NT2/D1 (cell line): ENCODE measurements at places on chromosomes 4 and X.

DNA sequence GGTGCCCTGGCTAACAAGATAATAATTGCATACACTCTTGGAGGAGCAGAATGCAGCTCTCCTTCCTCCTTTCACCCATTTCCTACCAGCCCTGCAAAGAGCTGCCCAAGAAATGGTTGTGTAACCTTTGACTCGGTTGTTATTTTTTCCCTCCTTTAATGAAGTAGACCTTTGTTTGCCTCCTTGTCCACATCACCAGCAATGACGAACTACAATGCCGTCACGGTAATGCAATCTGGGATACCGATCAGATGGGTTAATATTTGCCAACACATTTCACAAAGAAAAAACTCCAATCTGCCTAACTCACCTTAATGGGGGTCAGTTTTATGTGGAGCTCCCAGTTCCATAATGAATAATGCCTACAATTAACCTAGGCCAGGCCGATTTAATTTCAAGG lies 32.0 kb downstream of the GPRIN3 start:
- DNase-seq: no peak

GRCh38 chr4:160510928-160511327 lies 1408.0 kb downstream of the RAPGEF2 start:
- no peak for DNase-seq

GRCh38 chr4:153204247-153204671 lies at the start of gene TRIM2:
TSS of gene TRIM2 (plus strand) at chr4:153204443. CDS start at chr4:153204531, 88 bp downstream.
- no peak for DNase-seq

- DNase-seq: no peak
Measured at GRCh38 chr4:183289688-183290087, 30.4 kb downstream of the CLDN22 start.
